ENCODE measurements at places on chromosomes 13 and 19. TPM values are rescaled to one million over a fixed set of nuclear protein-coding genes. Genes with fewer than 3 reads are reported as not detected.

NECTIN2 gene
- 22.1 TPM for total RNA-seq

TEX26 gene
- not detected for total RNA-seq

PRRG2 gene
- 1.4 TPM for total RNA-seq

PRTN3 gene
- 0.31 TPM for total RNA-seq

CYP4F8 gene
- under 0.01 TPM for total RNA-seq

GPC6 gene
- 0.31 TPM for total RNA-seq
